ENCODE measurements at places on chromosomes 1 and 21.

GRCh38 chr1:38507563-38507962, 352.0 kb downstream of the RRAGC start:
- no peak for DNase-seq

DNA sequence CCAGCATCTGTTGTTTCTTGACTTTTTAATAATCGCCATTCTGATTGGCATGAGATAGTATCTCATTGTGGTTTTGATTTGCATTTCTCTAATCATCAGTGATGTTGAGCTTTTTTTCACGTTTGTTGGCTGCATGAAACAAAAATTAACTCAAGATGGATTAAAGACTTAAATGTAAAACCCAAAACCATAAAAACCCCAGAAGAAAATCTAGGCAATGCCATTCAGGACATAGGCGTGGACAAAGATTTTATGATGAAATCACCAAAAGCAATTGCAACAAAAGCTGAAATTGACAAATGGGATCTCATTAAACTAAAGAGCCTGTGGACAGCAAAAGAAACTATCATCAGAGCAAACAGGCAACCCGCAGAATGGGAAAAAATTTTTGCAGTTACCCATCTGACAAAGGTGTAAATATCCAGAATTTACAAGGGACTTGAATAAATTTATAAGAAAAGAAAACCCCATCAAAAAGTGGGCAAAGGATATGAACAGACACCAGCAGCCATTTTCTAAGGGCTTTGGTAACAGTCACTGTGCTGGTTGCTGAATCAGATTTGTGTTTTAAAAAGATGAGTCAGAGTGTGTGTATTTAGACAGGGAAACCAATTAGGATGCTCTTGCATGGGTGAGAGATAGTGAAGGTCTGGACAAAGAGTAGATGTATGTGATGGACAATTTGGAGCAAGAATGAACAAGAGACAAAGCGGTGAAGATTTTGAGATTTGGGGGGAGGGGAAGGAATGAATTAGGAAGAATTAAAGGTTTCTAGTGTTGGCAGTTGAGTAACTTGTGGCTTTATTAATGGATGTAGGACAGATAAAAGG, 110.7 kb downstream of the RYR2 start:
- no peak for DNase-seq

GRCh38 chr1:163509114-163509513, 187.4 kb downstream of the NUF2 start:
- DNase-seq = no peak

DNA sequence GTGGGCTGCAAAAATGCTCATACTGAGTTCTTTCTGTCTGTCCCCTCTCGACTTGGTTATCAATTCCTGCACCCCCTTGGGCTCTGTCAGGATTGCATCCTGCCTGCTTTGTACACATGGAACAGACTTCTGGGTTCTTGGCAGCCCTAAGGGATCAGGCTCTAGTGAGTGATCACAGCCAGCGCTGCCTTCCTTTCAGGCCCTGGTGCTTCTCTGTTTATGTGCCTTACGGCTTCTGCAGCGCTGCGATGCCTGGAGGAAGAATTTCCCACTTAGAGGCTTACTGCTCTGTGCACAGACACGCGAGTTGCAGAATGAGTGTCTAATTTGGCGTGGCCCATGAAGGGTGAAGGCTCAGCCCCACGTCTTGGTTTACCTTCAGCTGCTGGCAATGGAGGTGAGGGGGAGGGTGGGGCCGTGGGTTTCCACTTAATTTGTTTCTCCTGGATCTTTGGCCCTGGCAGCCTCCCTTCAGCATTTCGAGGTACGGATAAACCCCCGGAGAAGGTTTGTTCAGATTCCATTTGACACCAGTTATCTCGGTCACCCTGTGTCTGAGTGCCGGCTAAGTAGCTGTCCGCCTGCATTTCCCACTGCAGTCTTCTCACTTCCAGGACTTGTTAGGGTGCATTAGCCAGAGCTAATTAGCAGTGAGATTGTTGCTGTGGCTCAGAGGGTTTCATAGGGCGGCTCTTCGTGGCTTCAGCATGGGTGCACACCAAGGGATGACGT, 227.3 kb downstream of the DYRK1A start:
- DNase-seq = no peak

- no peak for DNase-seq
Measured at GRCh38 chr1:63835128-63835527, 61.3 kb downstream of the ROR1 start.

Data from GDM1 (cell line).